NCI-H1436 treated with DMSO at 0.1 percent for 48 hours (cell line): ENCODE measurements at places on chromosomes 6 and 20.

DNA sequence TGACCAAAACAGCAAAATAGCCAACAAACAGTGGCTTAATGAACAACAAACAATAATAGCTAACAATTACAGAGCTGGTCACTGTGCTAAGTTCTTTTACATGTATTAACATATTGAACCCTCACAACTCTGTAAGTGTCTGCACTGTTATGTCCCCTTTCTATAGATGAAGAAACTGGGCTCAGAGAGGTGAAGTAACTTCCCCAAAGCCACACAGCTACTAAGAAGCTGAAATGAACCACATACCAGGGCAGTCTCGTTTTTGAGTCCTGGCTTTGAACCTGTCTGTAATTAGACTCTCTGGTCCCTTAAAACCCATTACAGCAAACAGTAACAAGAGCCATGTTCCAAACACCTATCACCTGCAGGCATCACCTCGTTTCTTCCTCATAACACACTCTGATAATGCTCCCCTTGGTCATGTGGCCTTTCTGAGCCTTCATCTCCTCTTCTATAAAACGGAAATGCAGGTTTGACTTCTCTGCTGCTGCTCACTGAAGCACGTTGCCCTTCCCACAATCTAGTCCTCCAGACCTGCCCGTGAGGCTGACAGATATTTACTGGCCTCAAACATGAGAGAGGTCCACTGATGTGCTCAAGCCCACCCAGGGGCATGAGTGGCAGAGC is 23.3 kb downstream of the KCNK15 start:
- no peak for DNase-seq

GRCh38 chr6:150685860-150686259 is 86.2 kb downstream of the PLEKHG1 start:
- no peak for DNase-seq

DNA sequence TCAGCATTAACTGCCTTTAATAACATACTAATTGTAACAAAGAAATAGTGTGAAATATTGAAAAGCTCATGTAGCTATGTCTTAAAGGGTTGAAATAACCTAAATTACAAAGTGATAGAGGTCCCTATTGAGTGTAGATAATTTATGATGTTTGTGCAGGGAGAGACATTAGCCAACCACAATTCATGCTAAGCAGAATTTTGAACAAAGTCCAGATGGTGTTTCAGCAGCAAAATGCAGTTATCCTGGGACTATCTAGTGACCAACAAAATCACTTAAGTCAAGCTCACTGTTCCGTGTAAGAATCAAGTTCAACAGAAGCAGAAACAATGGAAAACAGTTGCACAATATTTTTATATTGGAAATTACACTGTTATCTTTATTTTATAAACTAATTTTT is 218.5 kb downstream of the SIM1 start:
- no peak for DNase-seq

DNA sequence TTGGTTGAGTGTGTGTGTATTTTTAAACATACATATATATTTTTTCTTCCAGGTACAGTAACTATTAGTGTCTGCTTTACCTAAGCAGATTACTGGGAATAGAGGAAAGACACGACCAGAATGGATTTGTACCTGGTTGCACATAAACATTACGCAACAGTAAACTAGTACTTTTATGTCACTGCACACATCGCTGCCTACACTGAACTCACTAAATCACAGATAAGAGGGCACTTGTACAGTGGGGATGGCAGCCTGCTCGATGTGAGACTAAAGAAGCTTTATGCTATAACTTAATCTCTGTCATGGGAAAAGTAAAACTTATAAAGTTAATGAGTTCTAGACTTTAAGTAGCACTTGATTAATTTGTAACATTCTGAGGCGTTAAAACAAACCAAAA is 89.5 kb upstream of the SIM1 start:
- DNase-seq: peak; percentile 31

DNA sequence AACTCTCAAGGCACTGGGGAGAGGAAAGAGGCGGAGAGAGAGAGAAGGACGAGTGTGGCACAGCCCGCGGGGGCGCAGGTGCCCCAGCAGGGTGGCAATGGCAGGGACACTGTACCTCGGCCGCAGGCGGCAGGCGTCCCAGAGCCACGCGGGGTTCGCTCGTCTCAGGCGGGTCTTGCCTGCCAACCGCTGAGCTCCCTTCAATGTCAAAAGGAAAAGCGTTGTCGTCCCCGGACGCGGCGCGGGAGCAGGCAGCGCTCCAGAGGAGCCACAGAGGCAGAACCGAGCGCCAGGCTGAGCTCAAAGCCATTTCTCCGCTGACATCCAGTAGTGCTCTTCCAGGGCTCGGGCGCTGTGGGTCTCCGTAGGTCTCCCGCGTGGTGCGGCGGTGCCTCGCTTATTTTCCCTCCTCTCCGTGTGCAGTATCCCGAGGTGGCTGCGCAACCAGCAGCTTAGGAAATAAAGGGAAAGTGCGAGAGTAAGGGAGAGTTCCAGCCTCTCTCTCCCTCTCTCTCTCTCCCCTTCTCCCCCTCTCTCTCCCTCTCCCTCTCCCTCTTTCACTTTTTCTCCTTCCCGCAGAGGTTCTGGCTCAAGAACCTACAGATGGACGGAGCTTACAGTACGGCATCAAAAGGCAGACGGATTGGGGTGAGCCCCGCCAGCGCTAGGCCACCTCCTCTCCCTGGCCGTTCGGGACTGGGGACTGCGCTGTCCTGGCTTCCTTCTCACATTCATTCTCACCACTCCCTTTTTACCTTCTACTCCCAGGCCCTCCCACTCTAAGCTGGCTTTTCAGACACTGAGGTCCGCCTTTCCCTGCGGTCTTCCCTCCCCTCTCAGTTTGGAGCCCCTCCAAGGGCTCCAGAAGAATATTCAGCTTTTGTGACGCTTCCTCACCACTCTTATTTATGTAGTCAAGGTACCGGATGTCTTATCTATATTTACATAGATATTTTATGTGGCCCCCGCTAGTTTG is at the start of gene LAMA4:
Gene LAMA4, minus strand, starts transcription at position 727 of the 976 bp plus-strand sequence. Its CDS starts 417 bp downstream, at position 310.
- DNase-seq: no peak

- DNase-seq: no peak
These were observed 60.1 kb downstream of the FAM217A start for GRCh38 chr6:4018924-4019236.

- DNase-seq: no peak
These were observed 70.3 kb downstream of the SCAND1 start for GRCh38 chr20:35883778-35884540.

DNA sequence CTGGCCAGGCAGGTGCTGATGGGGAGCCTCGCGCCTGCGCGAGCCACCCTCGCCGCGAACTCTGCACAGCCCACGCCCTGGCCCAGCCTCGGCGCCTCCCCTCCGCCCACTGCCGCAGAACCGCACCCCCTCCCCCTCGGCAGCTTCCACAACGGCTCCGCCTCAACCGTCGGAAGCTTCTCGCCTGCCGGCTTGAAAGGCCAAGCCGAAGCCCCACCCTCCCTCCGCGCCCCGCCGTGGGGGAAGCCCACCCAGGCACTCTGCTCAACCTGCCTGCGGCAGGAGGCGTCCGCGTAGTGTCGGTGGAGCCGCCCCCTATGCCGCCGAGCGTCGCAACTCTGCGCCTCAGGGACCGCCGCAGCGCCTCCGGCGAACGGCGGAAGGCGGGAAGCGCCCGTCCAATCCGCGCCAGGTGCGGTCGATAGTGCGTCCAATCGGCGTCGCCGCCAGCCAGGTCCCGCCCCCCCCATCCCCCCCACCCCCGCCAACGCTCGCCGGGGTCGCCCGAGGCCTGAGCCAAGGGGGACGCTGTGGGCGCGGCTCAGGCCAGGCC is at the start of gene SYCP2:
Gene SYCP2, minus strand, starts transcription at position 342 of the 553 bp plus-strand sequence. CDS start 11,224 bp downstream, outside the sequence.
- DNase-seq: no peak

DNA sequence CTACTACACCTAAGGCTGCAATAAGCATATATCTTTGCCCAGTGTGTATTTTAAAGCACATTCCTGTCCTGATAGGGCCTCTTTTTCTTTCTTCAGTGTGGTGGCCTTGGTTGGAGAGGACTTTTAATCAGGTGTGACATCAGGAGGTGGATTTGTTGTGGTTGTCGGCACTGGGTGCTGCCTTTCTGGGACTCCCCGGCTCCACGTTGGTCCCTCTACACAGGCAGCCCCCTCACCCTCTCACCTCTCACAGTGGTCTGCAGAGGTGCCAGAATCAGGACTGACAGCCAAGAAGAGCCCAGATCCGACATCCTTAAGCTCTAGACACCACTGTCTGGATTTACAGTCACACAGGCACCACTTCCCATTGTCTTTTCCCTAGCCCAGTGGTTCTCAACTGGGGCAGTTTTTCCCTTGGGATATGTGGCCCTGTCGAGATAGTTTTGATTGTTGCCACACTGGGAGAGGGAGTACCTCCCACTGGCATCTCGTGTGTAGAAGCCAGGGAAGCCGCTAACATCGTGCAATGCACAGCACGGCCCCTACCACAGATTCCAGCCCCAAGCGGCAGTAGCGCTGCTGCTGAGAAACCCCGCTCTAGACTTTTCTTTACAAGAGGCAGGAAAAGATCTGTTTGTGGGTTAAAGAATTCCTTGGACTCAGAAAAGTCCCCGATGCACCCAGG is 314.1 kb downstream of the QKI start:
- no peak for DNase-seq

DNA sequence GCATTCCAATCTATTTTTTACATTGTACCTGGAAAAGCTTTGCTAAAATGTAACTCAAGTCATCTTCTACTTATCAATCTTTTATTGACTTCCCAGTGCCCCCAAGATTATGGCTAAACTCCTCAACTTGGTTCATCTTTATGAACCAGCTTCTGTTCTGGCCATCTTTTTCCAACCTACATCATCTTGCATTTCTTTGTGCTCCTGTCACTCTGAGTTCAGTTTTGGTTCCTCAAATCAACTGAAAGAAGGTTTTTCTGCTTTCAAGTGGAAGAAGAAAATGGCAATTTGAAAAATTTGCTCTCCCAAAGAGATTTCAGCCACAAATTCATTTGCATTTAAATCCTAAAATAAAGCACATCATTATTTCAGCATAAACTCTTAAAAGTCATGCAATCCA is 41.8 kb downstream of the GPX5 start:
- no peak for DNase-seq

- DNase-seq: peak; percentile 76
These were observed 4.0 kb downstream of the CDKN1A start for GRCh38 chr6:36682328-36683144.

DNA sequence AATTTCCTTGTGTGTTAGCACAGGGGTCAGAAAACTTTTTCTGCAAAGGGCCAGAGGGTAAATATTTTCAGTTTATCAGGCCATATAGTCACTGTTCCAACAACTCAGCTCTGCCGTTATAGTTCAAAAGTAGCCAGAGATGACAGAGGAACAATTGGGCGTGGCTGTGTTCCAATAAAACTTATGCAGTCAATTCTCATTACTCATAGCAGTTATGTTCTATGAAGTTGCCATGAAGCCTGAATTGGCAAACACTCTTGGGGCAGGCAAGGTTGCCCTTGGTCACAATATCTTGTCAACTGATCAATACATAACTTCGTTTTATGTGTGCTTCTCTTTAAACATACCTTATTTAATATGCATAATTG is 304.2 kb downstream of the TFAP2C start:
- no peak for DNase-seq

- DNase-seq: no peak
These were observed 38.0 kb upstream of the ERVFRD-1 start for GRCh38 chr6:11149551-11149950.

DNA sequence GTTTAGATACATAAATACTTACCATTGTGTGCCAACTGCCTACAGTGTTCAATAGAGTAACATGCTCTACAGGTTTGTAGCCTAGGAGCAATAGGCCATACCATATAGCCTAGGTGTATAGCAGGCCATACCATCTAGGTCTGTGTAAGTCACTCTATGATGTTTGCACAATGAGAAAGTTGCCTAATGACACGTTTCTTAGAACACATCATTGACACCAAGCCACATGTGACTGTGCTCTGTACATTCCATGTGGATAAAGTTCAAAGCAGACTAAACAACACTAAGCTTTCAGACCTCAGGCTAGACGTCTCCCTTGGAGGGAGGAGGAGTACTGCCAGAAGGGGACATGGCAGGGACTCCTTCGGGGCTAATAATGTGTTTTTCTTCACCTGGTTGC is 93.6 kb downstream of the KIF16B start:
- DNase-seq: no peak

DNA sequence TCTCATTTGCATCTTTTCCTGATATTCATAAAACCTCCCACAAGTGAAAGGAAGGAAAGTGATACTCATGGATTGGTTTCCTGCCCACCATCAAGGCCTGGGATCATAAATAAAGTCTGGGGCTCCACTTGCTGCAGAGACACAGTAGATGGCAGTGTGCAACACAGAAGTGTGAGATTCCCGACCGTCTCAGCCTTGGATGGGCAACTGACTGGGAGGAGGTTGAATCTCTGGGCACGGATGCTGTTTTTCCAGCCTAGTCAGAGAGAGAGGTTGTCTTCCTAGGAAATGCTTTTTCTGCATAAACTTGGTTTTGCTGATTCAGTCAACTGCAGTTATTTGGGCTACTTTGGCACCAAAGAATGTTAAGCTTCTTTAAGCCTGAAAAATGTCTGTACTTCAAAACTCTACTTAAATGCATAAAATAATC is 9.9 kb upstream of the RFPL4B start:
- no peak for DNase-seq

DNA sequence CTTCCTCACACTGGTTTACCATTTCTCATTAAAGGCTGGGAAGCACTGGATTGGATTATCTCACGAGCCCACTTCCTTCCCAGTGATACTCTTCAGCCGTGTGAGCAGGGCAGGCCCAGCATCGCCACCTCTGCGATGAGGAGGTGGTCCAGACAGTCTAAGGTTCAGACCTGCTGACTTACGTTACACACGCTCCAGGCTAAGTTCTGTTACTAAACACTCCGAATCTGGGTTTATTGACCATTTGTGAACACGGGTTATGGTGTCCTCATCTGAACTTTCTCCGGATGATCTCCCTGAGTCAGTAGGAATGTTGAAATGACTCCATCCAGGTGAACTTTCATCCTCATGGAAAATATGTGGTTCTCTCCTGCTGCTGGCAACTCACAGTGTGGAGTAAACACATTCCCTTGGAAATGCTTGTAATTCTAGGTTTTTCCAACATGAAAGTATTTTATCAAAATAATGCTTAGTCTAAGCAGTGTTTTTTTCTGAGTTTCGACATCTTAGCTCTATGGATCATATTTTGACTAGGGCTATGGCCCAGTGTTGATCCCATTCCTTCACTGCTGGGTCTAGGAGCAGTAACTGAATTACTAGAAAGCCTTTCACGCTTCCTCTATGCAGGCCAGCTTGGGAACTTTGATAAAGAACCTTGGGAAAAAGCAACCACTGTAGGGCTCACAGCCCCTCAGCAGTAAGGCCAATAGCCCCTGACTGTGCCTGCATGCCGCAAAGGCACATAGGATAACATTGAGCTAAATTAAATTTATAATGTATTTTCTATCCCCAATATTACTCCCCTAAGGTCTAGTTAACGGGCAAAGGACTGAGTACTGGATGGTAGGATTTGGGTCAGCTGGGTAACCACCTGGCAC is 37.7 kb upstream of the PXDC1 start:
- no peak for DNase-seq

- DNase-seq: no peak
These were observed 188.5 kb downstream of the REV3L start for GRCh38 chr6:111294374-111294967.
